ENCODE measurements at places on chromosomes 3 and 15. TPM values are rescaled to one million over a fixed set of nuclear protein-coding genes. Genes with fewer than 3 reads are reported as not detected.

The SERPINI1 gene
- 2.4 TPM for total RNA-seq

The PRICKLE2 gene
- 0.15 TPM for total RNA-seq

The CFAP20DC gene
- total RNA-seq: 0.32 TPM

The PPP1R14D gene
- not detected for total RNA-seq

The ISG20 gene
- 257 TPM for total RNA-seq

The TNK2 gene
- 139 TPM for total RNA-seq

The ZNF660 gene
- not detected for total RNA-seq

DNA sequence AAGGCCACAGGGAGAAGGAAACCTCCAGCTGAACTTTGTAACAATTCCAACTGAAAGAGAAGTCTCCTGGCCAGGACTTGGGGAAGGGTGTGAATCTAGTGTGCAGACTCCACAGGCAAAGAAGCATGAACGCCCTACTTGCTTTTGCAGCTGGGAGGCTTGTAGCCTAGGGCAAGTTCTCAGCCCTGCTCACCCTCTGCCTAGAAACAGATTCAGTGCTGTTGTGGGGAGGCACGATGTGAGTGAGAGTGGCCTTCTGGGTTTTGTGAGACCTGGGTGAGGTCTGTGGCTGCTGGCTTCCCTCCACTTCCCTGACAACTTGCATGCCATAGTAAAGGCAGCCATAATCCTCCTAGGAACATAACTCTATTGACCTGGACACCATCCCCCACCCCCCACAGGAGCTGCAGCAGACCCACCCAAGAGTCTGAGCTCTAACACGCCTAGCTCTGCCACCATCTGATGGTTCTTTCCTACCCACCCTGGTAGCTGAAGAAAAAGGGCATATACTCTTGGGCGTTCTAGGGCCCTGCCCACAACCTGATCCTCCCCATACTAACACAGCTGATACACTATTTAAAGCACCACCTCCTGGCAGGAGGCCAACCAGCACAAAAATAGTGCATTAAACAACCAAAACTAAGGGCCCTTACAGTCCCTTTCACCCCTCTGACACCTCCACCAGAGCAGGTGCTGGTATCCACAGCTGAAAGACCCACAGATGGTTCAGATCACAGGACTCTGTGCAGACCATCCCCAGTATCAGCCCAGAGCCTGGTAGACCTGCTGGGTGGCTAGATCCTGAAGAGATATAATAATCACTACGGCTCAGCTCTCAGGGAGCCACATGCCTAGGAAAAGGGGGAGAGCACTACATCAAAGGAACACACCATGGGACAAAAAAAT is 426.5 kb downstream of the IGSF11 start:
- H3K27ac ChIP-seq: no peak overlapping the region
- no peaks in the 10 kb centered on the region for H3K4me1 ChIP-seq
- no peak overlapping the region for H3K4me3 ChIP-seq
- no peaks in the 10 kb centered on the region for H3K27me3 ChIP-seq
- DNase-seq: no peak

DNA sequence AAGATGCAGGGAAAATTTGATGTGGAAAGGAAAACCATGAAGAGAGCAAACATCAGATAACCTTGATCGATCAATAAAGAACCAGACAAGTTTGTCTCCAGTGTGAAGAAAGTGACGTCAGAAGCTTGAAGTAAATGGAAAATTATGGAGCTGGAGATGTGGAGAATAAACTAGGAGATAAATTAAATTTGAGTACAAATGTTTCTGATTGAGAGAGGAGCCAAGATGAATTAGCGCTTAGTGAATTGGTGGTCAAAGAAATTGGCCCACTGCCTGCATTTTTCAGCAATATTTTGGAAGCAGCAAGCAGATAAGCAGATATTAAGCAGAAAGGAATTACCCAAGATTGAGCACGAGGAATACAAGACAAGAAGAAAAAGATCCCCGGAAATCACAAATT is 567.3 kb upstream of the ZNF385D start:
- H3K4me3 ChIP-seq: no peak overlapping the region
- no peaks in the 10 kb centered on the region for H3K27me3 ChIP-seq

- no peaks in the 10 kb centered on the region for H3K27me3 ChIP-seq
- H3K4me3 ChIP-seq: no peak overlapping the region
- no peak for DNase-seq
- no peaks in the 10 kb centered on the region for H3K4me1 ChIP-seq
- no peaks in the 10 kb centered on the region for H3K36me3 ChIP-seq
These were observed 61.6 kb downstream of the MEIS2 start for GRCh38 chr15:37038716-37039106.

- H3K4me1 ChIP-seq: no peaks in the 10 kb centered on the region
- H3K27ac ChIP-seq: no peak overlapping the region
- H3K36me3 ChIP-seq: no peaks in the 10 kb centered on the region
- DNase-seq: no peak
- no peak overlapping the region for H3K4me3 ChIP-seq
These were observed 730.7 kb downstream of the SQOR start for GRCh38 chr15:46365572-46365971.

- no peak for DNase-seq
- no peak overlapping the region for H3K4me3 ChIP-seq
- H3K4me1 ChIP-seq: no peaks in the 10 kb centered on the region
- H3K27ac ChIP-seq: no peak overlapping the region
These were observed 41.1 kb upstream of the ARL8B start for GRCh38 chr3:5080779-5081550.

DNA sequence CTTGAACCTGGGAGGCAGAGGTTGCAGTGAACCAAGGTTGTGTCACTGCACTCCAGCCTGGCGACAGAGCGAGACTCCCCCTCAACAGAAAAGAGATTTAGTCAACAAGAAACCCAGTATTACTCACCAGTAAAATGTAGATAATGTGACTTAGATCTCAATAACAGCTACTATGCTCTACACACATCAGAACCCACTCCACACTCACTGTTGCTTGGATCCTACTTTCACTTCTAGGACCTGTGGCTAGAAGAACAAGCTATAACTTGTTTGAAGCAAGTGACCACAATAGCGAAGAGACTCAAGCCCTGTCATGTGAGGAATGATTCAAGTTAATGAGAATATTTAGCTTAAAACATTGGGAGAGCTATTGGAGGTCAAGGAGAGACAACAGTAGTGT is 100.7 kb downstream of the ANXA2 start:
- H3K36me3 ChIP-seq: no peaks in the 10 kb centered on the region
- peaks cover 4% of the 10 kb centered on the region for H3K27me3 ChIP-seq
- H3K27ac ChIP-seq: no peak overlapping the region
- H3K4me1 ChIP-seq: no peaks in the 10 kb centered on the region

- H3K27ac ChIP-seq: no peak overlapping the region
- H3K27me3 ChIP-seq: no peaks in the 10 kb centered on the region
- no peaks in the 10 kb centered on the region for H3K36me3 ChIP-seq
- DNase-seq: no peak
These were observed 31.7 kb upstream of the DHX36 start for GRCh38 chr3:154356009-154356408.

DNA sequence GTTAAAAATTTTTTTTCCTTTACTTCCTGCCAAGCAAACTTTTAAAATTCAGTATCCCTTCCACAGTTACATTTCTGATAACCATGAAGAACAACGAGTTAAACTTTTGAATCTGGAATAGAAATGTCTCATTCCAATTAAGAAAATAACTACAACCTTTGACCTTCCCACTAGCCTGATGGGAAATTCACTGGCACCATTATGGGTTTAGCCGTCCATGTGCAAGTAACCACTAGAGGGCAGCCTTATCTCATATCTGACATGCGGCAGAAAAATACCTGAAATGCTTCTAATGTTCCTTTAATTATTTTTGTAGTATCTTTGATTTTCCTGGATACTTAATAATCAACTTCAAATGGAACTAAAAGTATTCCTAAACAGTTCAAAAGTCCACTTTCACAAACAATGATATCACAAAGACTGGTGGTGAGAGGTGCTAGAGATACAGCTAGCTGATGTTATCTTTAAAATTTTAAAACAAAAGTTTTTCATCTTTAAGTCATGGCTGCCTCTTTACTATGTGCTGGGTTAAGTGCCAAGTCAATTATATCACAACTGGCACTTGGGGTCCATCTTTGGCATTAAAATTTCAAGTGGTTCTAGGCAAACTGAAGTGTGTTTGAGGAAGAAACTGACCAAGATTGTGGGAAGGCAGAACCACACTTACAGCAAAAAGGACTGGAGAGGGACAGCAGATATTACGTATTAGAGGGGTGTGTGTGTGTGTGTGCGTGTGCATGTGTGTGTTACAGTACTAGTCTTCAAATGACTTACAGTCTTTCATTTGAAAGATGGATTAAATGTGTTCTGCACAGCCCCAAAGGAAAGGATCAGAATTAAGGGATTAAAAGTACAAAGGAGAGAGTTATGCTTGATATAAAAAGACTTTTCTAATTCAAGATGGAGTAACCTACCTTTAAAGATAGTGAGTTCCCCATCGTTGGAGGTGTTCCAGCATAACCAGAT is 107.1 kb upstream of the ICE2 start:
- DNase-seq: peak; percentile 84
- H3K27me3 ChIP-seq: no peaks in the 10 kb centered on the region

GRCh38 chr3:56667973-56668579 is 15.0 kb downstream of the TASOR start:
- H3K4me1 ChIP-seq: peaks cover 7% of the 10 kb centered on the region
- DNase-seq: no peak
- H3K36me3 ChIP-seq: peaks cover 89% of the 10 kb centered on the region
- no peak overlapping the region for H3K27ac ChIP-seq
- H3K4me3 ChIP-seq: no peak overlapping the region

- no peak overlapping the region for H3K27ac ChIP-seq
- peaks cover 3% of the 10 kb centered on the region for H3K27me3 ChIP-seq
- H3K4me1 ChIP-seq: no peaks in the 10 kb centered on the region
- no peaks in the 10 kb centered on the region for H3K36me3 ChIP-seq
- no peak overlapping the region for H3K4me3 ChIP-seq
- no peak for DNase-seq
These were observed 144.3 kb downstream of the OPA1 start for GRCh38 chr3:193737191-193737751.

GRCh38 chr3:188266562-188267274 is 112.8 kb downstream of the LPP start:
- no peak for DNase-seq
- H3K36me3 ChIP-seq: no peaks in the 10 kb centered on the region
- H3K4me1 ChIP-seq: no peaks in the 10 kb centered on the region
- H3K27me3 ChIP-seq: no peaks in the 10 kb centered on the region
- no peak overlapping the region for H3K4me3 ChIP-seq

- H3K4me1 ChIP-seq: no peaks in the 10 kb centered on the region
- no peaks in the 10 kb centered on the region for H3K36me3 ChIP-seq
- H3K27ac ChIP-seq: no peak overlapping the region
- no peaks in the 10 kb centered on the region for H3K27me3 ChIP-seq
- H3K4me3 ChIP-seq: no peak overlapping the region
- no peak for DNase-seq
These were observed 85.0 kb downstream of the CCNL1 start for GRCh38 chr3:157074981-157075380.

DNA sequence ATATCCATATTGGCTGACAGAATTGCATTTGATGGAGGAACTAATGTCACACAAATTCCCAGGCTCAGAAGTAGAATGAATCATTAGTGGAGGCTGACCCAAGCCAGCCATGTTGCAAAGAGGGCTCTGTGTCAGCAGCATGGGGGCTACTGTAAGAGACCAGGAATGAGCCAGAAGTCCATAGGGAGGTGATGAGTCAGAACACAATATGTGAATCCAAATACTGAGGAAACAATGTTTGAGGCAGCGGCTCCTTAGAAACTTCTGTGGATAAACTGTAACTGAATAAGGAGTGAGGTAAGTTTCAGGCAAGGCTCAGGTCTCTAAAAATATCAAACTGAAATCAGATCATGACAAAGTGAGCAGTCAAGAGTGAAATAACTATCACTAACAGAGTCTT is 170.7 kb downstream of the WDR72 start:
- no peak overlapping the region for H3K27ac ChIP-seq
- H3K36me3 ChIP-seq: no peaks in the 10 kb centered on the region
- no peak overlapping the region for H3K4me3 ChIP-seq
- H3K4me1 ChIP-seq: no peaks in the 10 kb centered on the region
- DNase-seq: no peak

Measured in CD4-positive, CD25-positive, alpha-beta regulatory T cell (primary cell).